Aortic smooth muscle cell (primary cell): ENCODE measurements at places on chromosomes 2 and 18. TPM values are rescaled to one million over a fixed set of nuclear protein-coding genes. Genes with fewer than 3 reads are reported as not detected.

Gene ATP6V1B1
- total RNA-seq: 1.3 TPM in 2 replicates

Gene CREG2
- total RNA-seq: 0.37 and 1.1 TPM in 2 replicates

Gene PCARE
- total RNA-seq: not detected in 2 replicates

Gene MYOM1
- 1.9 and 2.4 TPM in 2 replicates for total RNA-seq

Gene TRIM43
- not detected in 2 replicates for total RNA-seq

Gene UGT1A4
- total RNA-seq: not detected in 2 replicates
